OCI-LY7 (cell line): ENCODE measurements at places on chromosomes 16 and 17.

DNA sequence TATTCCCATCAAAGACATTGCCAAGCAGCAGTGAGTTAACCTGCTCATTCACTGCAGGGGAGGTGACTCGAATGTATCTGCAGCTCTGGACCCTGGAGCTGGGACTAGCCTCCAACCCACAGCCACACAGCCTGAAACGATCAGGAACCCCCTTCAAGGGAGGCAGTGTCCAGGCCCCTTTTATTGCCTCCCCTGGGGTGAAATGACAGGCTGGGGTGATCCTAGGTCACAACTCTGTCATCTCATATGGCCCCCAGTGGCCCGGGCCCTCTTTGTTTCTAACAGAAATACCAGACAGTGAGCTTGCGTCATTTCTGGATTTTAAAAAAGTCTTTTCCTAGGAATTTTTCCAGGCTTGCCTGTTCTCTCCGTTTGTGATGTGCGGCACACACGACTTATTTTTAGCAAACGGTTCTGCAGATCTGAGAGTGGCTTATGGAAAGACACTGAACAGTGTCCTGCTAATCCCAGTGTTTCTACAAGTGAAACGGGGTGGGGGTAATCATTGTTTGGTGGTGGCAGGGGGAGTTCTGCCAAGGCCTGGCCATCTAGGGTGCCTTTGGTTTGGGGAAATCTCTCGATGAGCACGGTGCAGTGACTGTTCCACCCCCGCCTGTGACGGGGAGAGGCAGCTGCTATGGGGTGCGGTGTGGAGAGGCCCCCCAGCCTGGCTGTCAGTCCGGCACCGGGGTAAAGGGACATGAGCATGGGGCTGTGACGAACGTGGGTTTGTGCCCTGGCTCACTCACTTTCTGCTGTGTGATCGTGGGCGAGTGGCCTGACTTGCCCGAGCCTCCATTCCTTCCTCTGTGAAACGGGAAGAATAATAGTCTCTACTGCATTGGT lies 27.2 kb downstream of the NAGPA start:
- DNase-seq: no peak

DNA sequence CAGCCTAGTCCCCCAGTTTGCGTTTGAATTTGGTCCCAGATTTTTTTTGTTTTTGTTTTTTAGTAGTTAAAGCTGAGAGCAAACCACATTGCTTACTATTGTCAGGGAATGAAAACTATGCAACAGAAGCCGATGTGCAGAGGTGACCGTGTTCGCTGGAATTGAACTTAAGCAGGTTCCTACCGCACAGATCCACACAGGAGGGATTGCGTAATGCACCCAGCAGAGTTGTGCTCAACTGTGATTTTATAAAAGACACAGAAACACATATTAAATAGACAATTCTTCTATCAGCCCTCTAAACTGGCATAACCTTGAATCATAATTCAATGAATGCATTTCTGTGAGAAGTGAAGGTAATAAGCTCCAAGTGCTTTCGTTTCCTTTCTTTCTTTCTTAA lies 443.0 kb downstream of the WWOX start:
- DNase-seq: no peak

DNA sequence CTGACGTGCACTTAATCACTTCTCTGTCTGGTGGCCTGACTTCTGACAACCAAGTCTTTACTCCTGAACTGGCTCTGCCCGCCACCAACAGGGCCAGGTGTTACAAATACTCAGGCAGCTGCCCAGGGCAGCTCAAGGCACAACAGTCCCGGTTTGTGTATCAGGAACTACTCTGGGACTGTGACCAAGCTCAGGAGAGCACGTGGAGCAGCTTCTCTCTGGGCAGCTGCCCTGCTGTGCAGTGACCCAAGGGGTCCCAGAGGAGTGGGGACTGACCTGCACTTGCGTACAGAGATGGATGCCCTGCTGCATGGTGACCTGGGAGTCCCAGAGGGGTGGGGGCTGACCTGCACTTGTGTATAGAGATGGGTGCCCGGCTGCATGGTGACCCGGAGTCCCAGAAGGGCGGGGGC lies 21.9 kb downstream of the LITAFD start:
- no peak for DNase-seq

- DNase-seq: no peak
These were observed 15.3 kb downstream of the NLRC5 start for GRCh38 chr16:57004387-57005250.

DNA sequence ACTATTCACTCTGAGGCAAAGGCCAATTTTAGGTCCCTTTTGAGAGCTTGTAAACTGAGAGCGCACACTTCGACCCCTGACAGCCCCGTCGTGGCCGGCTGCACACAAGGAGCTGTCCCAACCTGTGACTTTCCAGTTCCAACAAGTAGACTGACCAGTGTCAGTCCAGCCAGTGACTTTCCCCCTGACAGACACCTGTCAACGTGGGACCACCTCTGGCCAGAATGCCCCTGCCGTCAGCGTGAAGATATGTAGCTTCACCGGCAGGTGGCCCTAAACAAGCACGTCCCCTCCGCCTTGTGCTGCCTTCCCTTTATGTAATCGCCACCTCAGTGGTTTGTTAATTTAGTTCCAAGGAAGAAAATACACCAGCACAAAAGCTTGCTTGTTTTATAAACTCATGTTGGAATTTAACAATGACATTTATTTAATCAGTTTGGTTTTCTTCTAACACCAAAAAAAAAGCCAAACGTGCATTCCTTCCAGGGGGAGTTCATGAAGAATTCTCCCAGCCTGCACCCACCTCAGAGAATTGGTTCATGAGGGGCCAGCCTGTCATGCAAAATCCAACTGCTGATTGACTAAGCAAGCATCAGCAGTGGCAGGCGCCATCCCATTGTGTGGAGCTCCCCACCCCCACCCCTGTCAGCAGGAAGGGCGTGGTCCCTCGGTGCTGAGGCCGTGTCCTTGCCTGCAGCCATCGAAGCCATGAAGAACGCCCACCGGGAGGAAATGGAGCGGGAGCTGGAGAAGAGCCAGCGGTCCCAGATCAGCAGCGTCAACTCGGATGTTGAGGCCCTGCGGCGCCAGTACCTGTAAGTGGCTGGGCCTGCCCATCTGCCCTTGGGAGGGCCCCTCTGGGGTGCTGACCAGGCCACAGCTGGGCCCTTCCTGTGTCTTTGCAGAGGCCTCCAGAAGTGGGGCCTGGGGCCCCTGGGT lies 33.9 kb downstream of the PLD6 start:
- no peak for DNase-seq

GRCh38 chr16:29743827-29744531 lies 1.8 kb downstream of the C16orf54 start:
- no peak for DNase-seq

DNA sequence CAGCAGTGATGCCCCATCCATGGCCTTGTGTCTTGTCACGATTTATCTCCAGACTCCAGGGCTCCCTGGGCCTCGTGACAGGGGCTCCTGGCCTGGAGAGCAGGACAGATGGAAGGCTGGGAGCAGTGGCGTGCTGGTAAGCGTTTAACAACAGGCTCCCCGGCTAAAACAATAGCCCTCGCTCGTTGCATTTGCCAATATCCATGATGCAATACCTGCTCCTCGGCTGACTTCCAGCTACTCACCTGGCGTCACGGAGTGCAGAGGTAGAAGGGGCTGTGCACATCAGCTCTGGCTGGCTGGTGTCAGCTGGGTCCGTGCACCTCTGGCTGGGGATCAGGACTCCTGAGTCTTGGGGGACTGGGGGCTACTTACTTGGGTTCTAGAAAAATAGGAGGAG lies 1.5 kb upstream of the BICDL2 start:
- no peak for DNase-seq

- no peak for DNase-seq
These were observed 26.3 kb upstream of the ATP2A3 start for GRCh38 chr17:3990386-3991127.

DNA sequence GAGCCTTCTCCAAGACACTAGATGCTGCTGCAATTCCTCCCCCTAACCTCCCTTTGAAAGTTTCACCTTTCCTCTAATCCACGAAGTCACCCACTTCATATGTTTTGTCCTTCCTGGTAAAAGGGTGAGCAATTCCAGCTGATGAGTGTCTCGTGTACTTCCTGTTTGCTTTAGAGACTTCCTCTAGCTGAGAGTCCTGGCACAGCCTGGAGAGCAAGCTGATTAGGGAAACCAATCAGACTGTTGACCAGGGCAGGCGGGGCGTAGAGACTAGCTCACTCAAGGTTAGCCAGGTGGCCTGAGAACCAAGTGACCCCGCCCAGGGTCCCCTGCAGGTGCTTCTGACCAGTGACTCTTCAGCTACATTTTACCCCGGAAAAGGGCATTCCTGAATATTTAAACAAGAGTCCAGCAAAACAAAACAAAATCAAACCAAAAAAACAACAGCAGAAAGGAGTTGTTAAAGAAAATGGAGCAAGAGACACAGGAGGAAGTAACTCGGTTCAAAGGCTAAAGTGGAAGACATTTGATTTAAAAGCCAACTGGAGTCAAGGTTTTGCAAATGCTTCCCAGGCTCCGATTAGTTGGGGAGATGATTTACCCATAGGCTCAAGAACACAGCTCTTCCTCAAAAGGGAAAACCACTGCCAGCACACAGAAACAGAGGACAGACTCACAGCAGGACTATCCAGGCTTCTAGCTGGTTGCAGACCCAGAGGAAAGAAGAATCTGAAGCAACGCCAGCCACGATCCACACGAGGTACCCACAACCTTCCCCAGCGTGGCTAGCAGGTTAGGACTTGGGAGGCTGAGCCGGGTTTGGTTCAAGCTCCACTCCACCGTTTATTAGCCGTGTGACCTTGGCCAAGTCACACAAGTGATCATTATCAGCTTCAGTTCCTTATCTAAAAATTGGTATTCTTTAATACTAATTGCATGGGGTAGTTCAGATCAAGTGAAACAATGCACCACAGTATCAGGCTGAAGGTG lies 13.4 kb downstream of the HSPB9 start:
- DNase-seq: peak; percentile 71

DNA sequence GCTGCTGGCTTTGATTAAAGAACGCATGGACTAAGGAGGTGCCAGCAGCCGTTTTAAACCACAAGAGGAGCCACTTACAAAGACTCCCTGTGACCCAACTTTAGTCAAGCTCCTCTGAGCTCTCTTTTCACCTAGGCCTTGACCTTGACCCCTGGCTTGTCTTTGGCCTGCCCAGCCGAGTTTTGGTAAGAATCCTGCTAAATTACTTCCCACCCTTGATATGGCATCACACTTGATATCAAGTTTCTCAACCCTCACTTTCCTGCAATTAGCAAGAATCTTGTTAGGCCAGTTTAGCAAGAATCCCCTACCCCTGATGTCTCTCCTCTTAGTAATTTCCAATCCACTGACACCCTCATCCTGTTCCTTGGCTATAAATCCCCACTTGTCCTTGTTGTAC lies 232.8 kb upstream of the SALL1 start:
- no peak for DNase-seq

- DNase-seq: no peak
These were observed 2.1 kb downstream of the MFAP4 start for GRCh38 chr17:19384723-19385391.

GRCh38 chr16:85917012-85917411 lies 18.1 kb downstream of the IRF8 start:
- DNase-seq: no peak

DNA sequence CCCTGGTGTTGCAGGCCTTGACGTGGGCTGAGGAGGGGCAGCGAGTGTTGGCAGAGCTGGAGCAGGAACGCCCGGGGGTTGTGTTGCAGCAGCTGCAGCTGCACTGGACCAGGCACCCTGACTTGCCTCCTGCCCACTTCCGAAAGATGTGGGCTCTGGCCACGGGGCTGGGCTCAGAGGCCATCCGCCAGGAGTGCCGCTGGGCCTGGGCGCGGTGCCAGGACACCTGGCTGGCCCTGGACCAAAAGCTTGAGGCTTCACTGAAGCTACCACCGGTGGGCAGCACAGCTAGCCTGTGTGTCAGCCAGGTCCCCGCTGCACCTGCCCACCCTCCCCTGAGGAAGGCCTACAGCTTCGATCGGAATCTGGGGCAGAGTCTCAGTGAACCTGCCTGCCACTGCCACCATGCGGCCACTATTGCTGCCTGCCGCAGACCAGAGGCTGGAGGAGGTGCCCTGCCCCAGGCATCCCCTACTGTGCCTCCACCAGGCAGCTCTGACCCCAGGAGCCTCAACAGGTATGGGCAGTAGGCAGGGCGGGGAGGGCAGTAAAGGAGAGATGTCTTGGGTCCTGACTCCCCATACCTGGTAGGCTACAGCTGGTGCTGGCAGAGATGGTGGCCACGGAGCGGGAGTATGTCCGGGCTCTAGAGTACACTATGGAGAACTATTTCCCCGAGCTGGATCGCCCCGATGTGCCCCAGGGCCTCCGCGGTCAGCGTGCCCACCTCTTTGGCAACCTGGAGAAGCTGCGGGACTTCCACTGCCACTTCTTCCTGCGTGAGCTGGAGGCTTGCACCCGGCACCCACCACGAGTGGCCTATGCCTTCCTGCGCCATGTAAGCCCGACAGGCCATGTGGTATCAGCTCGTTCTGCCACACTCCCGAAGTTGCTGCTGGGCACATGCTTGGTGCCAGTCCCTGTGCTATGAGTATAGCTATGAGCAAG lies 5.6 kb downstream of the PLEKHG4 start:
- DNase-seq: no peak

- no peak for DNase-seq
These were observed 22.3 kb downstream of the GAN start for GRCh38 chr16:81337097-81337496.

GRCh38 chr17:75352079-75352569 lies 53.4 kb downstream of the GRB2 start:
- DNase-seq: peak; percentile 68
